ENCODE measurements at places on chromosomes 4 and X. TPM values are rescaled to one million over a fixed set of nuclear protein-coding genes. Genes with fewer than 3 reads are reported as not detected.

TRIM75 gene
- not detected for total RNA-seq

RAB41 gene
- not detected for total RNA-seq

IL3RA gene
- total RNA-seq, result 0.13 TPM

UGT2B7 gene
- total RNA-seq, result not detected

UGT2B15 gene
- not detected for total RNA-seq

PNMA3 gene
- total RNA-seq, result not detected

CAPN6 gene
- total RNA-seq, result 0.13 TPM

TBX22 gene
- not detected for total RNA-seq

SPP1 gene
- 0.78 TPM for total RNA-seq

CTAG1A gene
- not detected for total RNA-seq

IGSF1 gene
- 0.48 TPM for total RNA-seq

DGKK gene
- total RNA-seq, result not detected

ZFP42 gene
- 0.32 TPM for total RNA-seq

ELF4 gene
- 18.9 TPM for total RNA-seq

PPP4R3C gene
- total RNA-seq, result not detected

MAB21L2 gene
- total RNA-seq, result not detected

XG gene
- under 0.01 TPM for total RNA-seq

PHEX gene
- 0.56 TPM for total RNA-seq

SMS gene
- total RNA-seq, result 64.7 TPM

CT45A5 gene
- not detected for total RNA-seq

CPLX1 gene
- not detected for total RNA-seq

SPARCL1 gene
- 1.0 TPM for total RNA-seq

FGF5 gene
- total RNA-seq, result 3.4 TPM

KCTD8 gene
- total RNA-seq, result 0.78 TPM

NOX1 gene
- total RNA-seq, result not detected

HS6ST2 gene
- 2.2 TPM for total RNA-seq

CLIC2 gene
- total RNA-seq, result 0.88 TPM

FGG gene
- total RNA-seq, result 0.88 TPM

SOD3 gene
- 2.7 TPM for total RNA-seq

IBSP gene
- not detected for total RNA-seq

CSAG3 gene
- not detected for total RNA-seq

All from epithelial cell of alveolus of lung (primary cell).